Stimulated activated CD8-positive, alpha-beta memory T cell treated with anti-CD3 and anti-CD28 coated beads, Interleukin-15, amount 100 ng/mL, for 4 hours (primary cell): ENCODE measurements at places on chromosomes 13 and 19.

DNA sequence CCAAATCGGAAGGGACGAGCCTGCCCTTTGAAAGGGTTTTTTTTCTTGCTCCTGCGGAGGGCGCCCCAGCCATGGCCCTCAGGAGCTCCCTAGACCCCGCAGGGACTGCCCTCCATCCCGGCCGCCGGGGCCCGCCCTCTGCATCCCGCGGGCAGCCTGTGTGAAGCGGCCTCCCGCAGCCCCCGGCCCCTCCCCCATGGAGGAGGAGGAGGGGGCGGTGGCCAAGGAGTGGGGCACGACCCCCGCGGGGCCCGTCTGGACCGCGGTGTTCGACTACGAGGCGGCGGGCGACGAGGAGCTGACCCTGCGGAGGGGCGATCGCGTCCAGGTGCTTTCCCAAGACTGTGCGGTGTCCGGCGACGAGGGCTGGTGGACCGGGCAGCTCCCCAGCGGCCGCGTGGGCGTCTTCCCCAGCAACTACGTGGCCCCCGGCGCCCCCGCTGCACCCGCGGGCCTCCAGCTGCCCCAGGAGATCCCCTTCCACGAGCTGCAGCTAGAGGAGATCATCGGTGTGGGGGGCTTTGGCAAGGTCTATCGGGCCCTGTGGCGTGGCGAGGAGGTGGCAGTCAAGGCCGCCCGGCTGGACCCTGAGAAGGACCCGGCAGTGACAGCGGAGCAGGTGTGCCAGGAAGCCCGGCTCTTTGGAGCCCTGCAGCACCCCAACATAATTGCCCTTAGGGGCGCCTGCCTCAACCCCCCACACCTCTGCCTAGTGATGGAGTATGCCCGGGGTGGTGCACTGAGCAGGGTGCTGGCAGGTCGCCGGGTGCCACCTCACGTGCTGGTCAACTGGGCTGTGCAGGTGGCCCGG lies 815 bp downstream of the MAP3K10 start:
- DNase-seq, result no peak

GRCh38 chr19:5480427-5480836 lies 25.2 kb downstream of the ZNRF4 start:
- no peak for DNase-seq

DNA sequence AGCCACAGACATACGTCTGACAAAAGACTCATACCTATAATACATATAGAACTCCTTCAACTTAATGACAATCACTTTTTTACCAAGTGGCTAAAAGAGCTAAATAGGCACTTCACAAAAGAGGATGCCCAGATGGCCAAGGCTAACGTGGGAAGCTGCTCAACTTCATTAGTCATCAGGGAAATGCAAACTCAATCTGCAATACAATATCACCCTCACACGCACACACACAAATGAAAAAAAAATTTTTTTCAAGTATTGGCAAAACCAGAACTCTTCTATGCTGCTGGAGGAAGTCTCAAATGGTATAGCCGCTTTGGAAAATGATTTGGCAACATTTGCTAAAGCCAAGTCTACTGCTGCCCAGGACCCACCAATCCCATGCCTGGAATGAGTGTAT lies 14.6 kb upstream of the DNMT1 start:
- no peak for DNase-seq

- no peak for DNase-seq
Measured at GRCh38 chr13:21032656-21033055, 28.7 kb downstream of the LATS2 start.

DNA sequence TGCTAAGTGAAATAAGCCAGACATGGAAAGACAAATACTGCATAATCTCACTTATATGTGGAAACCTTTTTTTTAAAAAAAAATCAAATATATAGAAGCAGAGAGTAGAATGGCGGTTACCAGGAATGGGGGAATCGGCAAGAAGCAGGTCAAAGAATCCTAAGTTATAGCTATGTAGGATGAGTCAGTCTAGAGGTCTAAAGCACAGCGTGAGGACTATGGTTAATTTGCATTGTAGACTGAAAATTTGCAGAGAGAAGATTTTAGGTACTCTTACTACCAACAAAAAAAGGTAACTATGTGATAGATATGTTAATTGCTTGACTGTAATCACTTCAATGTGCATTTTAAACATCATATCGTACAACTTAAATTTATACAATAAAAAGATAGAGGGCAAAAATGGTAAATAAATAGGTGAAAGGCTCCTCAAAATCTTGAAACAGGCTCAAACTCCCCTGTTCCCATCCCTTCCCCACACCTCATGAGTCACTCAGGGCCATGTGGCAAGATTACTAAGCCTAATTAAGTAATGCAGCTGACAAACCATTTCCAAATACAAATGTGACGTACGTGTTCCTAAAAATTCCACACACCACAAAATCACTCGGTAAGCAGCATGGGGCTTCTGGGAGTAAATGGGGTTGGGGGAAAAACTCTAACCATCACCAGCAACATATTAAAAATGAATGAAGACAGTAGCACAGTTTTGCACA lies 159.0 kb downstream of the USP12 start:
- DNase-seq, result no peak

DNA sequence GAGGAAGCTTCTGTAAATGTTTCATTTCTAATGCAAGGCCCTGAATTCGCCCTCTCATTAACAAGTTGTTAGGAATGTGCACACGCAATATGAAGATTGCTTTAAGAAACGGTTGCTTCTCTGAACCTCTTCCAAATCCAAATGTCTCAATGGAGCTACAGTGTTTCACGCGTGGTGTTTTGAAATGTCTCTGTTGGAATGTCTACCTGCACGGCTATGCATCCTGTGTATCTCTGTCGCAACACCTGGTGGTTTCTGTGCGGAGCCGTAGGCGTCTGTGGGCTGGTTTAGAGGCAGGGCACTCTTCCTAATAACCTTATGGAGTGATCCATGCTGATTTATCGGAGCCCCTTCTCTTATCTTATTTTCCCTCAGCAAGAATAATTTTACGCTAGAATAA lies 1584.2 kb upstream of the SLC10A2 start:
- DNase-seq, result no peak

GRCh38 chr13:34420702-34421346 lies 521.2 kb upstream of the NBEA start:
- DNase-seq, result no peak

DNA sequence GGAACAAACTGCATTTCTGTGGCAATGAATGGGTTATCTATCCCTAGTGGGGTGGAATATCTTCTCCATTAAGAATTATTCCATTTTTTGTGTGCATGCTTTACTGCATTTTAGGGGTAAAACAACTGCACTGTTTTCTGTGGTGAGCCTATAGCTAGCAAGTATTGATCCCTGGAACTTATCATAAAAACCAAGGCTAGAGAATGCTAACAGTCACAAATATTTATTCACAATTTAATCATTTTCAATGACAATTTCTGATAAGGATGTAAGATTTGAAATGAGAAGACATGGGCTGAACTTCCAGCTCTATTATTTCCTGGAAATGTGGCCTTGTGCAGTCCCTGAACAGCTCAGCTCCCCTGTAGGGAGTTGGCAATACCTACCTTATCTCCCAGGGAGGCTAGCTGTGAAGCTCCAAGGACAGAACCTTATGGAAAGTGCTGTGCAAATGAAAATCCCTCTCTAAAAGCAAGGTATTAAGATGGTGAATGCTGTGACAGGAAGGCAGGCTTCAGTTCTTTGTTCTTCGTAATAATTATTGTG lies 51.5 kb upstream of the FAM216B start:
- no peak for DNase-seq

DNA sequence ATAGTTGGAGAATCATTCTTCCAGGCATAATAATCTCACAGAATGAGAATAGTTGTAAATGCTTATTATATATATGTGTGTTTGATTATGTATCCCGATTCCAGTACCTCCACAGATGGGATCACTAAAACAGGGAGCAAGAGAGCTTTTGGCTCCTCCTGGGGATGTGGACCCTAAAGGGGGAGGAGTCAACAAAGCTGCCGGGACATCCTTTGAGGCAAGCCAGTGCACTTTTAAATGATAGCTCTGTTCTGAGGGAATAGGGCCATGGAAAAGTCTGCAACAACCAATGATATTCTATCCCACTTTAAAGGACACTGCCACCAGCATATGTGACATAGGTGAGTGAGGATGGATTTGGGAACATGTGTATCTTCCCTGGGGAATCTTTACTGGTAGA lies 40.8 kb downstream of the SLITRK5 start:
- DNase-seq, result no peak

- no peak for DNase-seq
Measured at GRCh38 chr13:24894972-24895300, 131.0 kb downstream of the RNF17 start.

DNA sequence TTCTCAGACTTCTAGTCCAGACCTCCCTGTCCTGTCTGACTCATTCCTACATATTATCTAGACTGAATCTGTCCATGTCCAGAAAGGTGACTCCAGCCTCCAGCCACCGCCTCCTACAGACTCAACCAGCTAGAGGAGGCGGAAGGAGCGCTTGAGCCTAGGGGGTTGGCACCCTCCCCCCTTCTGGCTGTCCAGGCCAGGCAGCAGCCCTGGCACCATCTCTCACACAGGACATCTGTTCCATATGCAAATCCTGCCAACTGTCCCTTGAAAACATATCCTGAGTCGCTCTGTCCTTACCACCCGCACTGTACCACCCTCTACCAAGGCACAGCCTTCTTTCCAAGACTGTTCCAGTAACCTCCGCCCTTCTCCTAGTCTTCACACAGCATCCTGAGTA lies 150.7 kb upstream of the WASF3 start:
- no peak for DNase-seq

DNA sequence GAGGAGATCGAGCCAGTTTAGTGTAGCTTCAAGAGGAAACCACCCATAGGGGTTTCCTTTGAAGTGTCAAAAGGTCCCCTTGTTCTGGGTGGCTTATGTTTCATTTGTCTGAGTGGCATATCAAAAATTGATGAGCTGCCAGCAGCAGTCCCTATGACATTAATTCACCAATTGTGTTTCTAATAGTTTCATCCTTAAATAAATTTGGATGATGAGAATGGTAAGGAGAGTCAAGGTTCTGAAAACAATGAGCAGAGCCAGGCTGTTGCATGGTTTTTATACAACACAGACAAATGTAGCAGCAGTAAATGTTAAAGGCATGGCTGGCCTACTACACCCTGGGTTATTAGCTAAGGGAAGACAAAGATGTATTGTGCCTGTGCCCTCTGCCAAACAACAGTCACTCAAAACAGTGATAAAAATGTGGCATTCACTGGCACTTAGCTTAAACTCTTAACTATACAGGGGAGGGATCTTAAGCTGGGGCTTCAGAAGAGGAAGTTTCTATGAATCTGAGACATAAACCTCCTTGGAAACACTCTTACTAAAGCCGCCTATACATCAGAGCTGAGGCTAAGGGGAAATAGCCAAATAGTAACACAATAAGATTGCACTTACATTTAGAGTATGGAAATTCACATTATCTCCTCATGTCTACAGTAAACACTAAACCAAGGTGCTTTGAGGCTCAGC lies 200.5 kb downstream of the POU4F1 start:
- no peak for DNase-seq

GRCh38 chr19:36140304-36141038 lies 605 bp downstream of the CAPNS1 start:
- peak; percentile 3 for DNase-seq

- DNase-seq, result no peak
Measured at GRCh38 chr13:36559375-36559774, 114.4 kb upstream of the SERTM1 start.

- no peak for DNase-seq
Measured at GRCh38 chr13:66933994-66934393, 296.1 kb downstream of the PCDH9 start.

GRCh38 chr13:35552172-35552844 lies 75.8 kb upstream of the MAB21L1 start:
- no peak for DNase-seq

GRCh38 chr13:44840131-44840530 lies 149.1 kb downstream of the NUFIP1 start:
- no peak for DNase-seq

DNA sequence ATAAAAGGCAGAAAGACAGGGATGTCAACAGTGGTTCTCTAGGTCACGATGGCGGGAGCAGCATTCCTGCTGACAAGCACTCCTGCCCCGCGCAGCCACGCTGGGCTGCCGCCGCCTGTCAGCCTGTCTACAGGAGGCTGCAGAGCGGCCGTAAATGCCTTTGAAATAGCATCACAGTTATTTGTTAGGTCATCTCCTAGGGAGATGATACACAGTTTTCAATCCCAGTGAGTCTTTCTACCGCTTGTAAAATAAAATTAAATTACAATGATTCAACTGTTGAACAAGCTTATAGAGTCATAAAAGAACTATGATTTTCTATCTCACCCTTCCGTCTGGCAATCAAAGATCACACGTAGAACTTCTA lies 7.3 kb upstream of the SLC7A9 start:
- DNase-seq, result no peak

- no peak for DNase-seq
Measured at GRCh38 chr13:114140131-114140905, 7.9 kb upstream of the RASA3 start.

- DNase-seq, result no peak
Measured at GRCh38 chr19:3508771-3509535, 2.8 kb downstream of the FZR1 start.

- no peak for DNase-seq
Measured at GRCh38 chr19:14507704-14508542, 10.3 kb downstream of the DNAJB1 start.

GRCh38 chr19:30224689-30225606 lies 147.2 kb upstream of the ZNF536 start:
- no peak for DNase-seq

DNA sequence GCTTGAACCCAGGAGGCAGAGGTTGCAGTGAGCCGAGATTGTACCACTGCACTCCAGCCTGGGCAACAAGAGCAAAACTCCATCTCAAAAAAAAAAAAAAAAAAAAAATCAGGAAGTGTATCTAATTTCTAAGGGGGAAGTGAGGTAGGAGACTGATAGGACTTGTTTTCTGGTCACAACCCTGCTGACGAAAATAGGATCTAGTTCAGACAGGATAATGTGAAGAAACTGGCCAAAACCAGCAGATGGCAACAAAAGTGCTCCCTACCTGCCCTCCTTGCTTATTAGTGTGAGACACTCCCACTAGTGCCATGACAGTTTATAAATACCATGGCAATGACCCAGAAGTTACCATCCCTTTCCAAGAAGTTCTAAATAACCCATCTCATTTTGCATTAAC lies 36.0 kb upstream of the KPNA3 start:
- DNase-seq, result no peak

- no peak for DNase-seq
Measured at GRCh38 chr13:70923863-70924752, 815.9 kb upstream of the KLHL1 start.

DNA sequence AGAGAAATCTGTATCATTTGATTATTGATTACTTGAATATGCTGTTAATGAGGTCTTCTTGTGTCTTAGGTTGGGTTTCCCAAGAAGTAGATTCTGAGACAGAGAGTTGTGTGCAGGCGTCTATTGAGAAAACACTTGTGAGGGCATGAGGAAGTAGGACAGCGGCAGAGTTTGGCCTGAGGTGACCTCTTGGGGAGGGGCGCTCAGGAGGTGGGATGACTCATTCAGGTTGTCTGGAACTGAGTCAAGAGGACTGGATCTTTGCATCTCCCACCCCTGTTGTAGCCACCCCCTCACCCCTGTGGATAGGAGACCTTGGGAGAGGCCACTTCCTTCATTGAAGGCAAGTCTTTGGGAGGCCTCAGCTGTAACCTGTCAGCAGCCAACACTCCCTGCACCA lies 35.2 kb upstream of the WDFY2 start:
- DNase-seq, result no peak

- DNase-seq, result no peak
Measured at GRCh38 chr19:9128171-9128570, 1.4 kb upstream of the OR7G3 start.
